ENCODE measurements at places on chromosomes 4 and X.

GRCh38 chr4:171676555-171677215 is 136.5 kb upstream of the GALNTL6 start:
- no peak for DNase-seq

DNA sequence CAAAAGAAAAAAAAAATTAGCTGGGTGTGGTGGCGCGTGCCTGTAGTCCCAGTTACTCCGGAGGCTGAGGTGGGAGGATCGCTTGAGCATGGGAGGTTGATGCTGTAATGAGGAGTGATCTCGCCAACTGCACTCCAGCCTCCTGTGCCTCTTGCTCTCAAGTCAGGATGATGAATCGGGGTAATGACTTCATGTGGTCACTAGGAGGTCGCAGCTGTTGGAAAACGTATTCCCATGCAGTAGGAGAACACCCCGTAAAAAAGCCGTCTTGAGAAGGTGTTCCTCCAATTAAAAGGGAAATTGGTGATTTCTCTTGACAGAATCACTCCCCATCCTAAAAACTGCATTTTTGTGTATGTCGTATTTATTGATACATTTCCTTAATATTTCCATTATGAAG is 2.2 kb downstream of the CCNB3 start:
- no peak for DNase-seq

GRCh38 chr4:176268963-176269362 is at the start of gene ASB5:
Gene ASB5, minus strand, starts transcription at chr4:176269222. Its CDS starts 114 bp downstream, at chr4:176269108.
- no peak for DNase-seq

- DNase-seq = no peak
These were observed 179.7 kb downstream of the SLC39A8 start for GRCh38 chr4:102165584-102165983.

GRCh38 chrX:103779141-103779789 is 2.6 kb downstream of the PLP1 start:
- no peak for DNase-seq
